ENCODE measurements at places on chromosomes 2 and 18. TPM values are rescaled to one million over a fixed set of nuclear protein-coding genes. Genes with fewer than 3 reads are reported as not detected.

GRCh38 chr18:12769644-12770440, 67.0 kb downstream of the PSMG2 start:
- no peak for DNase-seq

GRCh38 chr2:144114760-144115159, 405.2 kb downstream of the ZEB2 start:
- no peak for DNase-seq

GRCh38 chr2:110860630-110861029, 128.3 kb downstream of the ACOXL start:
- no peak for DNase-seq

- DNase-seq: no peak
Observed at GRCh38 chr2:231987124-231987727, 25.7 kb downstream of the DIS3L2 start.

DNA sequence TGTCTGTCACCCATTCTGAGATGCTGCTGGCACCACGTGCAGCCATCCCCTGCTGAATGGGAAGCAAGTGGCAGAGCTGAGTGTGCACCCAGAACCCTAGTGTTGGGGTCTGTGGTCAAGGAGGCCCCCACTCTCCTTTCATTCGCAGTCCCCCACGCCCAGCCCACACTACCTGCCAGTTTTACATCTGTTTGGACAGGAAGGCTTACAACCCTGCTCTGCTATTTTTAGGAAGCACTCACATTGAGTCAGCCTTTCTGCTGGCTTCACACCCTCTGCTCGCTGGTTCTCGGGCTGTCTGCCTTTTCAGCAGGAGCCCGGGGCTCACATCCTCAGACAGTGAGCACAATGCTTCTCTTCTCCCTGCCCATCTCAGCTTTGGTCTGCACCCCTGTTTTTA, 10.7 kb upstream of the ADCY3 start:
- DNase-seq: no peak

DNA sequence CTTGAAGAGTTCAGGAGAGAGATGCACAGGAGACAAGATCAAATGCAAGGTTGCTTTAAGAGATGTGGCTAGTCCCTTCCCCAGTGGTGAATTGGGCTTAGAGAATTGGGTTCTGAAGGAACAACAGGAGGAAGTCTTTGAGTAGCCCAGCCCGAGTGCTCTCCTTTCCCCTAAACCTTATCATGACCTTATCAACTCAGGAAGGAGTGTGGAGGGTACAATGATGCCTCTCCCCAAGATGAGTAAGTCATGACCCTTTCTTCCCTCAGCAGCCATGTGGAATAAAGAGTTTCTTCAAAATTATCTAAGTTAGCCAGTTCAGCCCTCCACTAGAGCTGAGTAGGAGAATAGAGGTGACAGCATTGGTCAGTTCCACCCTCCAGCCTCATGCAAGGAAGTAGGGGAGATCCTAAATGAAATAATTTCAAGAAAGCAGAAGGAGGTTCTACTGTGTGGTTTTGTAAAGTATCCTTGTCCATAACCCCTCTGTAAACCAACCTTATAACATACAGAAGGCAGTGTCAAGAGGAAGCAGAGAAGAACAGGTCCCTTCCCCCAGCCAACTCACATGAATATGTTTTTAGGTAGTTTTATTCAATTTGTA, 88.4 kb downstream of the ARHGAP15 start:
- DNase-seq: no peak

GRCh38 chr18:9771261-9771976, 63.3 kb downstream of the RAB31 start:
- no peak for DNase-seq

GRCh38 chr2:238576674-238577073, 149.9 kb downstream of the ASB1 start:
- no peak for DNase-seq

Gene ALPG
- polyA plus RNA-seq: not detected

Gene SNORC
- 3.7 TPM for polyA plus RNA-seq

Gene FBXO48
- 1.5 TPM for polyA plus RNA-seq

Data from left renal cortex interstitium (tissue), 4 donors.